ENCODE measurements at places on chromosomes 5 and 9.

- DNase-seq, result no peak
Observed at GRCh38 chr9:115671963-115672305, 481.7 kb upstream of the PAPPA start.

DNA sequence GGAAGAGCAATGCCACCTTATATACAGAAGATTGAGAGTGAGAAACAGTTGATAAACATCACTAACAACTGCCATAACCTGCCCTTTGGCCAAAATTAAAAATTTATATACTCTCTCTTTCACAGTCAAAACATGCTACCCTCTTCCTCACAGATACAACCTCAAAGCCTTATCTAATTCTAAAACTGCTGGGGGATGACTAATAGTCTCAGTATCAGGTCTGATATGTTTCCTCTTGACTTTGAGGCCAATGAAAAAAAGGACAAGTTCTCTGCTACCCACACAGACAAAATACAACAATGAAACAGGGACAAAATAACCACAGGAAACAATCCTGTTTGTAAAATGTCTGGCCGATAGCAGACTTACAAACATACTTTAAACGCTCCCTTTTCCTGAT is 485.6 kb upstream of the NUDT12 start:
- no peak for DNase-seq

DNA sequence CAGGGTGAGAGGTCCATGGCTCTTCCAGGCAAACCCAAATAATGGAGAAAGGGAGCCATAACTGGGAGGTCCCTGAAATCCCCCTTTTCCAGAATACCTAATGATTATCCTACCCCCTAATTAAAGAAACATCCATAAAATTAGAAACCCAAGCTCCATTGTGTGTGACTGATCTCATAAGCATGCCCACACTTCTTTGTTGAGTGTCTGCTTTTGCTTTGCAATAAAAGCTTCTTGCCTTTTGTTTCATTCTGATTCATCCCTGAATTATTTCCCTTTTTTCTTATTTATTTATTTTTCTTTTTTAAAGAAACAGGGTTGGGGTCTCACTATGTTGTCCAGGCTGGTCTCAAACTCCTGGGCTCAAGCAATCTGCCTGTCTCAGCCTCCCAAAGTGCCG is 33.1 kb downstream of the BTF3 start:
- DNase-seq, result no peak

DNA sequence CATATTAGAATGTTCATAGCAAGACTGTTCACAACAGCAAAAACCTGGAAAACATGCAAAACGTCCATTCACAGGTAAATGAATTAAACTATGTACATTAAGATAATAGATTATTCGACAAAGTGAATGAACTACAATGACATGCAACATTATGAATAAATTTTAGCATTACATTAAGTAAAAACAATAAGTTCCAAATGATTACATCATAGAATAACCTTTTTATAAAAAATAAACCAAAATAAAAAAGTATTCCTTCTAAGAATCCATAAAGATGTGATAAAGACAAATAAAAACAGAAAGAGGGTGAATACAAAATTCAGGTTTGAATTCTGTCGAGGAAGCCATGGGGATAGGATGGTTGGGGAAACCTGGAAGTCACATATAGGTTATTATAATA is 57.3 kb downstream of the STRBP start:
- no peak for DNase-seq

- DNase-seq, result no peak
Observed at GRCh38 chr5:149766460-149767280, 36.6 kb downstream of the PPARGC1B start.

DNA sequence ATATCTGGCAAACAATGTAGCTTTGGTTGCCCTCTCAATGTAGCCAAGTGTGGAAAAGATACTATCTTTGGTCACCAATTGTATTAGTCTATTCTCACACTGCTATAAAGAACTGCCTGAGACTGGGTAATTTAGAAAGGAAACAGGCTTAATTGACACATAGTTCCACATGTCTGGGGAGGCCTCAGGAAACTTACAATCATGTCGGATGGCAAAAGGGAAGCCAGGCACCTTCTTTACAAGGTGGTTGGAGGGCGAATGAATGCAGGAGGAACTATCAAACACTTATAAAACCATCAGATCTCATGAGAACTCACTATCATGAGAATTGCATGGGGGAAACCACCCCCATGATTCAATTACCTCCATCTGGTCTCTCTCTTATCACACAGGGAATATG is 133.1 kb upstream of the TBCA start:
- DNase-seq, result no peak

DNA sequence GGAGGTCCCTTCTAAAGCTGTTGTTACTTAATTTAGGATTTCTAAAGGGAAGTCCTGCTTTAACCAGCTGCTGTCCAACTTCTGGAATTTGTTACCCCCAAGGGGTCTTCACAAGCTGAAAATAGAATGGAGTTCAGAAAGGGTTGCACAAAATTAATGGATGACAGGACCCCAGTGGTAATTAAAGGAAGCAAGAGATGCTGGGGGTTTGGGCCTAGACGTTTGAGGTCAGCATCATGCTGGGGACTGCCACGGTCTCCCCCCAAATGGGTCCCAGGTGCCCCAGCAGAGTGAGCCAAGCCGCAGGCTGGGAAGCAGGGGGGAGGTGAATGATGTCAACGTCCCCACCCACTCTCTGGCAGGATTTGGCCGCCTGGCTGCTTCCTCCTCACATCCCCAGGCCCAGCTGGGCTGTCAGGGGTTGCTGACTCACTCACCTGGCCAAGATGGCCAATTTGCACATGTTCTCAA is 97.5 kb upstream of the ARAP3 start:
- DNase-seq, result no peak

GRCh38 chr5:5363045-5363444 is 59.4 kb upstream of the ICE1 start:
- DNase-seq, result no peak

GRCh38 chr5:61732796-61733195 is 400.7 kb downstream of the ZSWIM6 start:
- no peak for DNase-seq

DNA sequence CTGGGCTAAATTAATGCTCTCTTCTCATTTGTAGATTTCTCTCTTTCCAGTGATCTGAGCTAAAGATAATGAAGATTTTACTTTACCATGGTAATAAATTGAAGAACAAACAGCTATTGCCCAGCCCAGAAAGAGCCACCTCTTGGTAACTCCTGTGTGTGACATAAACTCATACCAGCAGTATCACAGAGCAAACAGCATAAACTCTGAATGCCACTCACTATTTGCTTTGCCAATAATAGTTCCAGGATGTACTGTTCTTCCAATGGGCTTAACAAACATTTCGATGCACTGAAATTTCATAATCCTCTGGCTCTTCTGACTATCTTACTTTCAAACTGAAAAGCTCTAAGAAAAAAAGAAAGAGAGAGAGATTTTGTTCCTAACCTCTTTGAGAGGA is 69.8 kb upstream of the RASEF start:
- DNase-seq, result no peak

DNA sequence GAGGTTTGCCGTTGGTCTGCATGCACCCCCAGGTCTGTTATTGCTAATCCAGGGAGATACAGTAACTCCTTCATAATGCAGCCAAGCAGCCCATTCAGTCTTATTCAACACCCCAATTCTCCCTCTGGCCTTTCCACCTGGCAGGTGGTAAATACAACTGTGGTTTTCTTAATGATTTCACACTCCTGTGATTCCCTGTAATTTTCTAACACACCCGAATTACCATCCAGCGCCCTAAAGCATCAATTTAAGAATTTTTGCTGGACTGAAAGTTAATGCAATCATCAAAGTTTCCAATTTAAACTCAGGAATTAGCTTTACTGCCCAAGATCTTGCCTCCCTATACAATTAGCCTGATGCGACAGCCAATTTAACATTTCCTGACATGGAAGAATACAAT is 62.5 kb downstream of the GNAQ start:
- no peak for DNase-seq

DNA sequence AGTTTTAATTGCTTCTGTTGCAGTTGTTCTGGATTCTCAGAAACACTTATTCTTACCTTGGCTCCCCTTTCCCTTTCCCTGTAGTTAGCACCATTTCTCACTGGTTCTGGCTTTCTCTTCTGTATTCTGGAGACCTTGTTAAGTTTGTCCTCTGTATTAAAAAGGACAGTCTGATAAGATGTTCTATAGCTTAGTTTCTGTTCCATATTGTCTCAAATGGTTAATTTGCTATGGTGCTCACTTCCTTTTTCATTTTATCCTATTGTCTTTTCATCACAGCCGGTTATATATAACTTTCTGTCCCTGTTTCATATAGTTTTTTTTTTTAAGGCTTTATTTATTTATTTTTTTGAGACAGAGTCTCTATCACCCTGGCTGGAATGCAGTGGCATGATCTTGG is 41.4 kb upstream of the KIAA1958 start:
- no peak for DNase-seq

DNA sequence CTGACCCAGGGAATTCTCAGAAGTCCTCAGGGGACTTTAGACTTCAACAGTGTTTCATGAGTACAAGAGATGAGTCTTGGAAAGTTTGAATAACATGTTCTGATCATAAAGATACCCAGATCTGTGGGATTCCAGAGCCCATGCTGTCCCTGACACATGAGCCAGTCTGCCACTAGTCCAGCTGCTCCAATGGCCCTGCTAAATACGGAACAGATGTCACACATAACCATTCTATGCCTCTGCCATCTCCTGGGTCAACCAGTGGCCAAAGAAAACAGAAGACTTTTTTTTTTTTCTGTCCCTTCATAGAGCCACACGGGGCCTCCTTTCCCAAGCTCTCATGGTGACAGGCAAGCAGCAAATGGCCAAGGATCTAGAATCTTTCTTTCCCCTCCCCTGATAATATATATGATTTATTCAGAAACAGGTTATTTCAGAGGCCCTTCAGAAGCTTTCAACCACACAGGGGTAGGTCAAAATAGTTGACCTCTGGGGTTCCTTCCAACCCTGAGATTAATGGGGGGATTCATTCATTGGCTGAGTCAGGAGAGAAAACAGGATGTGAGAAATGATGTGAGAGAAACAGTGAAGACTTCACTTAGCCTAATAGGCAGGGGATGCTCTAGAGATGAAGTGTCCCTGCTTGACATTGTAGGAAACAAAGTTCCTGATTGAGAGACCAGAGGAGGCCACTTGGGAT is 367.7 kb downstream of the CDK5RAP2 start:
- no peak for DNase-seq

DNA sequence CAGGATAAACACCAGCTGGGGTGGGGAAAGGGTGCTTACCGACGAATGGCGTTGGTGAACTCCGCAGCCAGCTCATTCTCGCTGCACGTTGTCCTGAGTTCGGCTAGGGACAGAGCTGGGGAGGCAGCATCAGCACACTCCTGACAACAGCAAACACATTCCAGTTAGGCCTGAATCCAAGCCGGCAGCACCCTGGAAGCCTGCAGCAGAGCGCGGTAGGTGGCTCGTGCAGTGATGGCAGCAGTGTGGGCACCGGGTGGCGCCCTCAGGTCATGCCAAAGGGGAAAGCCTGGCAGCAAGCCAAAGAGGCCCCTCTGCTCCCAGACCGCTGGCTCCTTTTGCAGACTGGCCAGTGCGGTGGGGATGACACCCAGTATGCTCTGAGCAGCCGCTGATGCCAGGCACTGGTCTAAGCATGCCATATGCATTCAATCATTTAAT is 66.9 kb downstream of the DCP2 start:
- no peak for DNase-seq

DNA sequence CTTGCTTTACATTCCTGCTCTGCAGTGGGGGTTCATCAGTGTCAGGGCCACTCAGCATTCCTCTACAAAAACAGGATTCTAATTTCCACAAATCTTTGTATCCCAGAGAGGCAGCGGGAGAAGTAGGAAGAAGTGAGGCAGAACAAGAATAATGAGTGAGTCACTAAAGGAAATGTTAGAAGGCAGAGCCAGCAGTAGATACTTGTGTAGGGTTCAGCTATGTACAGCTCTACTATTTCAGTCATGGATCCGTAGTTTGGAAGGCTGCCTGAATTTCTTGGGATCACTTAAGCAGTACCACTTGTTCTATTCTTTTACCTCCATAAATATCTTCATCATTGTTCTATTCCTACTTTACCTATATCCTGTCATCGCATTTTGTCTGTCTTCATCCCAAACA is 246.3 kb upstream of the TLE4 start:
- DNase-seq, result no peak

DNA sequence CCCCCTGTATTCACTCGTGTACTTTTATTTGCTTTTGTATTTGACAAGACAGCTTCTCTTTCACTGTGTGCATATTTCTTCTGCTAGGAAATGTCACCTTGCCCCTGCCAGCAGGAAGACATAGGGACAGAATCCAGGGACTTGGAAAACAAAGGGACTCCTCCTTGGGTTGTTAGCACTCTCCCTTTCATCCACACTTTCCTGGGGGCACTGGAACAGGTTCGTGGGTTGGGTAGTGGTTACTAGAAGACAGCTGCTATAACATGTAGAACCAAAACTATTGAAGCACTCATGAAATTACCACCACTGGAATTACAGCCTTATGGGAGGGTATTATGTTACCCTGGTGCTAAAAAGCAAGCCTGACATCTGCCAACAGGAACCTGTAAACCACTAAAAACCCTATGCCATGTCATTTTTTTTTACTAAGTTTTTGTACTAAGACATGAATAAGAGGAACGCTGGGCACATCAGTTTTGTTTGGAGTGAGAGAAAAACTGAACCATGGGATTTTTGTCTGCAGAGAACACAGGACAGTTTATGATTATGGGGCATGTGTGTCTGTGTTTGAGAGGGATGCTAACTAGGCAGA is 4.7 kb upstream of the CCL28 start:
- no peak for DNase-seq

GRCh38 chr5:150073677-150074076 is 12.7 kb downstream of the CSF1R start:
- no peak for DNase-seq

GRCh38 chr5:42879291-42879690 is 67.6 kb upstream of the SELENOP start:
- DNase-seq, result no peak

DNA sequence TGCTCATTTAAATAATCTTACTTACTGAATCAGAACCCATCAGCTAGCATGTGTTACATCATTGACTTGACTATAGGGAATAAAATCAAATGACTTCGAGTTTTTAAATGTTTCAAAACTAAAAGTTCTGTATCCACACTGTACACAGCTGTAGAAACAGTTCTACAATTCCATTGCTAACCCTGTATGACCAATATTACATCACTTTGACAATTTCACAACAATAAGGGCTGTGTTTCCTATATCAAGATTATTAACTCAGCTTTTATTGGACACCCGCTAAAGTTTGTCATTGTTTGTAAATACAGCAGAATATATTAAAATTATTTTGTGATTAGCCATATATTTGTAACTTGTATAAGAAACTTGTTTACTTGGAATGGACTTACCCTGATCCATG is 540.8 kb downstream of the PRELID2 start:
- no peak for DNase-seq

GRCh38 chr5:108093186-108093585 is 288.7 kb downstream of the FBXL17 start:
- no peak for DNase-seq

Data from activated CD8-positive, alpha-beta memory T cell treated with anti-CD3 and anti-CD28 coated beads for 1 hour (primary cell).